T-helper 2 cell (primary cell): ENCODE measurements at places on chromosomes 6 and 20.
A peak's percentile ranks its signal among the peaks of the same experiment; 100 is the strongest.

GRCh38 chr20:21836346-21836745, 130.9 kb downstream of the PAX1 start:
- DNase-seq, result no peak

GRCh38 chr6:88339761-88340160, 173.6 kb upstream of the CNR1 start:
- no peak for DNase-seq

DNA sequence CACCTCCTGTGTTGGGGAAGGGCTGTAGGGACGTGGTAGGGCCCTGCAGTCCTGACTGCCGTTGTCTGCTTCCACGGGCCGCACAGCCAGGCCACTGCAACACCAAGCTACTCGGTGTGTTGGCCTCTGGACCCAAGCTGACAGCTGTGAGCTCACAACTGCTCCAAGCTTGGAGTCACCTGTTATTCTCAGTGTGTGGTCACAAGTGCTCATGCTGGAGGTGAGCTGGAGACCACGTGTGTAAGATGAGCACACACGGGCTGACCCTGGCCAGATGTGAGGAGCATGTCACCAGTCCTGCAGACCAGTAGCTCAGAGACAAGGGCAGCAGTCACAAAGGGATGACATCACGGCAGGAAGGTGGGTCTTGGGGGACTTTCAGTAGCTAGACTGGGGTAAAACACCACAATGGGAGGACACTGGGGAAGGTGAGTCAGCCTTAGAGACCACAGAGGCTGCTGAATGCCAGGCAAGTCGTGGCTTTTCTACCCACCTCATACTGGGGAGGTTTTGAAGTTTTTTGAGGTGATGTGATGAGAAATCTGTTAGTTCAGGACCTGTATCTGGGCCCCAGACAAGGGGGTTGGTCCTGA, 87.3 kb downstream of the FAM120B start:
- DNase-seq, result no peak

GRCh38 chr6:26064619-26065257, 22.5 kb upstream of the HFE start:
- no peak for DNase-seq

- no peak for DNase-seq
These were observed 463 bp upstream of the HLA-DMB start for GRCh38 chr6:32941214-32941768.

DNA sequence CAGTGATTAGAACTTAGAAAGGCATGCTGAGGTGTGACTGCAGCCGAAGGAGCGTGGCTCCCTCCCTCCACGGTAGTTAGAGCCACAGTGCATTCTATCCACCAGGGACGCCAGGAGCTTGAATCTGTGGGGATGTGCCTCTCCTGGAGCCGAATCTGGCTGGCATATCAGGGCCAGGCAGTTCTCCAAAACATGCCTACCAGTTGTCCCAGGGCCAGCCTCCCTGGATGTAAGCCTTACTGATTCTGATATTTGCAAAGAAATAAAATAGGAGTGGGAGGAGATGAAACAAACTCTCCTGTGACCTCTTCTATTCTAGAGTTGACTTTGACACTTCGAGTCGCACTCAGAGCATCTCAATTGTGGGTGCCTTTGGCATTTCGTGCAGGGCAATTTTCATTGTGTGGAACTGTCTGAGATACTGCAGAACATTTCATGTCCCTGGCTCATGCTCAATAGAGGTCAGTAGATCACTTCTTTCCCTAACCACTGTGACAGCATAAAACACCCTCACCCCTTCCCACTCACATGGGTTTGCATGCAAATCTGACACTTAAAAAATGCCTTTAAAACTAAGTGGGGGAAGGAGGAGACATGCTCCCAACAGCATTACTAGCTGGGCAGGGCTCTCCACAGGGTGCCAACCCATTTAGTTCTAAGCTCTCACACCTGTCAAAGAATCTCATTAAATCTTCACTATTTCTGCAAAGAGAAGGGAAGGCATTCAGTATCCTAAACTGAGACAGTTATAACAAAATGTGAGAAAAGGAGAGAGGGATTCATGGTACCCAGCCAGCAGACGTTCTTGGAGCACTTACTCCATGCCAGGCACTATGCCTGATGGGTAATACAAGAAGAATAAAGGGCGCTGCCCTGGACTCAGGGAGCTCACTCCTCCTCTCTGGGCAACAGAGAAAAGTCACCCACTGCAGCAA, 378.9 kb downstream of the PREX1 start:
- DNase-seq, result no peak

DNA sequence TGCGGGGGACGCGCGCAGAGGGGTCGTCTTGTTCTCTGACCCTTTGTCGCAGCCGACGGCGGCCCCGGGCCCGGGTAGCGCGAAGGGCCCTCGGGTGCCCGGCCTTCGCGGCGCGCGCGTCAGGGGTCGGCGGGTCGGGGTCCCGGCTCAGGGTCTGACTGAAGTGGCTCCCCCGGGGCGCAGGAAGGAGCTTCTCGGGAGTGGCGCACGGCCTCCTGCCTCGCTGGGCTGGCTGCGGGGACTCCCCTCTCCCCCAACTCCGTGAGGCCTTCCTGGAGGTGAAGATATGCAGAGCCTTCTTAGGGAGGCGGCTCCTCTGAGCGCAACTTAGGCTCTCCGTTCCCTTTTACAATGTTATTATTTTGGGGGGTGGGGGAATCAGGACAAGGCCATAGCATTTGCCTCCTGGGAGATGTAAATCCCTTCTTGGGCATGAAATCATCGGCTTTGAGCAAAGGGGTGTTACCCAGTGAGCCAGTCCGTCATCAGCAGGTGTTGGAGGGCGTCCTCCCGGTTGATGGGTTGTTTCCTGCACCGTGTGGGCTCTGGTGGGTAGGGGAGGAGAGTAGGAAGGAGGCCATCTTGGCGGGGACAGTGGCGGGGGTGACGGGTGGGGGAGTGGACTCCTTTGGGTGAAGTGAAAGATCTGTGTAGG, 523 bp downstream of the CDS2 start:
- DNase-seq, result peak; percentile 73

DNA sequence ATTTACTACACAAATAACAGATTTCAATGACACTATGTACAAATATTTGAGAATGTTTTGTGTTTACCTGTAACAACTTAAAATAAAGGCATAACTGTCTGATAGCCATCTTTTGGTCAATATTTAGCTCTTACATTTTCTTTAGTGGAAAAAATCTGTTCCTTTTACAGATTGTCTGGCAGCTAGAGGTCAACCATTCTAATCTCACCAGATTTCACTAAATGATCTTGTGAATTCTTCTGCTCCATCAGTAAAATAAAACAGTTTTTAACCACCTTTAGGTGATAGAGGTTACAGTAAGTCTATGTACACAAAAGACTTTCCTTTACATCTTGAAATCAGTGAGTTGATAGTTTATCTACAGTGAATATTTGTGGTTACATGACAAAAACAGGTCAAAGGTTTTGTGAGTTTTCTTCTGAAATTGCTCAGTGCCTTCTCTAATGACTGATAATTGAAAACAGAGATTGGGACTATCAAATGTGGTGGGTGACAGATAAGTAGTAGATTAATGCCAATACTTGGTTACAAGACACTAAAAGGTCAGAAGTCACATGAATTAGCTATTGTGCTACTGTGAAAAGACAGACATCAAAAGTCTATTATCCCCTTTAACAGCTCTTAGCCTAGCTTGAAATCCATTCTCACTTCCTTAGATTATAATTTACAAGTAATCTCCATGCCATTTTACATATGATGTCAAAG, 47.4 kb downstream of the BMP5 start:
- DNase-seq, result no peak

DNA sequence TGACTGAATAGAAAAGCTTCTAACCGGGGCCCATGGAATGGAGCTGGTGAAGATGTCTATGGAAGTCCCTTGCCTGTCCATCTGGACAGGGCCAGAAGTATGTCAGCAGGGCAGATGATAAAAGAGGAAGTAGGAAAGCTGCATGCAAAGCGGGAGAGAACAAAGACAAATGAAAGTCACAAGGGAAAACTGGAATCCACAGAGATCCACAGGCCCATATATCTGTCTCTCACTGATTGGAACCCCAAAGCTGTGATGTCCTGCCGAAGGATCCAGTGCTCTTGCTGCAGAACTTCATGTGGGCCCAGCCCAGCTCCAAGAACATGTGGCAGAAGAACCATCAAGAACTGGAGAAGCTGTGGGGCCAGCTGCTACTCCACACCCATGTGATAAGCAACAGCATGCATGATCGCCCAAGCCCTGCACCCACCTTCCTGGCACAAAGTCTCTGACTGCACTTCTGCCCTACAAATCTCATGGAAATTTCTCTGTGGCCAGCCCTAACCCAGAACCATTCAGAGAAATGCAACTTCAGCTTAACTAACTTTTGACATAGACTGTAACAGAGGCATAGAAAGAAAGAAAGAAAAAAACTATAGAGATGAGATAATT, 716.0 kb downstream of the KIF16B start:
- DNase-seq, result no peak

DNA sequence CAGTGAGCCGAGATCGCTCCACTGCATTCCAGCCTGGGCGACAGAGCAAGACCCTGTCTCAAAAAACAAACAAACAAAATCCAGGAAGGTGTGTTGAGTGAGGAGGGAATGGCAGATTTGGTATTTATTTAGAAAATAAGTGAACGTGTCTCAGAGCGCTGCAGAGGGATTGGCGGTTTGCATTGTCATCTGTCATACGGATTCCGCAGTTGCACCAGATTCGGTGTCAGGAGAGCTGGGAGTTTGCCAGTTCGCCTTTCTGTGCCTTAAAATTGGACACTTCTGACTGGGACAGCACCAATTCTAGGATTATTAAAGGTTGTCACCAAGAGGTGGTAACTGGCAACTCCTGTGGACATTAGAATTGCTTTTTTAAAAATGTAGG, 912 bp downstream of the SNRNP48 start:
- no peak for DNase-seq

GRCh38 chr20:7806831-7807230, 133.4 kb downstream of the HAO1 start:
- DNase-seq, result no peak

DNA sequence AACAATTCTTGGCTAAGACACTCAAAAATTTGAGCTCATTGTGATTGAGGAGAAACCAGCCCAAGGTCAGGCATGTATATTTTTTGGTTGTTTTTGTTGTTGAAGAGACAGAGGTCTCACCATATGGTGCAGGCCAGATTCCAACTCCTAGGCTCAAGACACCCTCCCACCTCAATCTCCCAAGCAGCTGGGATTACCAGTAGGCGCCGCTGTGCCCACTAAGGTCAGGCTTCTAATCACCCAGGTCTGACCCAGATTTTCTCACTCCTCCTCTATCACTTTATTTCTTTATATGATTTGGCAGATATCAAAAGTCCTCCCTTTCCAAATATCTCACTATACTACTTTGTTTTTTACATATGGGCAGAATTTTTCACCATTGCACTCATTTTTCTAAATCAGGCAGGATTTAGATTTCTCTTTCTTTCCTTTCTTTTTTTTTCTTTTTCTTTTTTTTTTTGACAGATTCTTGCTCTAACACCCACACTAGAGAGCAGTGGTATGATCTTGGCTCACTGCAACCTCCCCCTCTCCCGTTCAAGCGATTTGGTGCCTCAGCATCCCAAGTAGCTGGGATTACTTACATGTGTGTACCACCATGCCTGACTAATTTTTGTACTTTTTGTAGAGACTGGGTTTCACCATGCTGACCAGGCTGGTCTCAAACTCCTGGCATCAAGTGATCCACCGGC, 1.7 kb upstream of the C6orf141 start:
- no peak for DNase-seq

GRCh38 chr6:156839591-156840001, 62.4 kb downstream of the ARID1B start:
- DNase-seq, result no peak

DNA sequence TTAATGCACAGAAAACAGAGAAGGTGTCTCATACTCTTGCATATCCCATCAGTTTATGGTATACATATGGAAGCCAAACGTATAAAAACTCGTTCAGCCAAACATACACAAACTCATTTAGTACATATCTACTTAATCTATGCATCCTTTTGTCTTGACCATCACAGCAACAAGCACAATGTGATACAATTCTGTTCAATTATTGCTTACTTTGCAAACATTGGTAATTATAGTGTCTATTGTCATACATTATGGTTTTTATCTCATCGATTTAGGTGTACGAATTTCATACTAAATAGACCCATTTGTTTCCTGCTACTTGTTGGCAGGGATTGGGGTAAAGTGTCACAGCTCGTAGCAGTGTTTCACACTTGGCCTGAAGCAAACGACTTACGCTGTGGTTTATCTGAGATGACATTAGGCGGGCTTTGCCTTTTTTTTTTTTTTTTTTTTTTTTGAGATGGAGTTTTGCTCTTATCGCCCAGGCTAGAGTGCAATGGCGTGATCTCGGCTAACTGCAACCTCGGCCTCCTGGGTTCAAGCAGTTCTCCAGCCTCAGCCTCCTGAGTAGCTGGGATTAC, 425.9 kb upstream of the JARID2 start:
- no peak for DNase-seq

DNA sequence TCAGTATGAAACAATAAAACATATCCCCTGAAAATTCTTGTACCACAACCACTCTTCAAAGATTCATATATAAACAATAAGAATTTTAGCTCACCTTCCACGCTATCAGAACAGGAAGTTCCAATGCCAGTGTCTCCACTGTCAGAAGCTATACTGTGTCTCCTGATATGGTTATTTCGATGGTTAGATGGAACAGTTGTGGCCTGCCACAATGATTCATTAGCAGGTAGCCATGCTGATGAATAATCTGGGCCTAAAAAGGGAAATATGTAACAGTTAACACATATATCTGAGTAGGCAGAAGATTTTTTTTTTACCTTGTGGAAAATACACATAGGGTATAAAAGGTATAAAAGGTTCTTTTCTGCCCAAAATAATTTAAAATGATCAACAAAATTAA, 19.0 kb downstream of the CEP85L start:
- no peak for DNase-seq

DNA sequence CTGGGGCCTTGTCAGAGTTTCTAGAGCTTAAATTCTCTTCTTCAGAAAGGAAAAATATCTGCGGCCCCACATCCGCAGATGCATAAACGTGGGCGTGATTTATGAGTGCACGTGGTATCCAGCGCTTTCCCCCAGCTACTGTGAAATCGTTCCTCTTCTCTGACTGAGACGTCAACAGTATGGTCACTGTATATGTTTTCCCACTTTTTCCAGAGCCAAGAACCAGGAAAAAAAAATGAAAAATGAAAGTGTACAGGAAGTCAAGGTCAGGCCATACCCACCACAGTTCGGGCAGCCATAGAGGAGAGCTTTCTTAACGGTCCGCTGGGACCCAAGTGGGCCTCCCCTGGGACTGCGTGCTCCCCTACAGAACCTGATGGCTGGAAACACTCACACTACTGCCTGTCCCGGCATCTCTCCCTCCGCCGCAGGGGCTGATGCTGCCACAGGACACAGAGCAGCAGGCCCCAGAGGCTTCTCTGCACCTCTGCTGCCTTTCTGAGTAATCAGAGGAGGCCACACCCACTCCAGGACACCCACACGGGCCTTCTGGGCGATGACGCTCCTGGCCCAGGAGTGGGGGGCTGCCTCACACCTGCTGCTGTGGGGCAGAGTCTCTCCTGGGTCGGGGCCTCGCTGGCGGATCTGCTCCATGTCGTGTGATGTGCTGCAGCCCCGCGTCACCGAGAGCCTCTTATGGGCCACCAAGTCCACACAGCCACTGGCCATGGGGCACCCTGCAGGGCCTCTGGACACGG, 16.4 kb upstream of the STX16 start:
- no peak for DNase-seq

- no peak for DNase-seq
These were observed 21.4 kb downstream of the C6orf15 start for GRCh38 chr6:31090973-31091364.
